ENCODE measurements at places on chromosomes 7 and 10.
A peak's percentile ranks its signal among the peaks of the same experiment; 100 is the strongest.

DNA sequence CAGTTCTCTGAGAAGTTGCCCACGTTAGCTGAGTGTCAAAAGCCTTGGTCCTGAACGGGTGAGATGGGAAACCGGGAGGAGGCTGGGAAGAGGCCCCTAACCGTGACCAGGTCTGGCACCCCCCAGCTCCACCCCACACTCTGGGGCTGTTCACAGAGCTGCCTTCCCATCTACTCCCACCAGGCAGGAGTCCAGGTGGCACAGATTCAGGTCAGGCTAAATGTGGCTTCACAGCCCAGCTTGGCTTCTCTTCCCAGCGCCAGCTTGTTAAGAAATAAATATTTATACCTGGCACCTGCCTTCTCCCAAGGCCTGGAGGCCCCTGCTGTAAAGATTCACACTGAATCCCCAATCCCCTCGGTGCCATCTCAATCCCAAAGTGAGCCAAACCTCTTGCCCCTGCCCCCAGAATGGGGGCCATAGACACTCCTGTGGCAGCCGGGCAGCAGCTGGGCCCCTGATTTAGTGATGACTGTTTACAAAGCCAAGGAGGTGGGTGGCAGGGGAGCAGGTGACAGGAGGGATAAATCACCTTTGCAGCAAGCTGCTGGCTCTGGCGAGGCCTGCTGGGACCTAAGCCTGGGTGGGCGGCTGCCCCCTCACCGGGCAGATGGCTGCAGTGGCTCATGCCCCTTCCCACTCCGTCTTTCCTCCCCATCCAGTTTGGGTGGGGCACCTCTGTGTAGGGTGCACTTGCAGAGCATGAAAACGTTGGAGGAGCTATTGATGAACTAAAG is 72.5 kb downstream of the GOLGA7B start:
- DNase-seq: no peak

GRCh38 chr10:119655566-119656001 is 4.4 kb downstream of the BAG3 start:
- DNase-seq: peak; percentile 21

DNA sequence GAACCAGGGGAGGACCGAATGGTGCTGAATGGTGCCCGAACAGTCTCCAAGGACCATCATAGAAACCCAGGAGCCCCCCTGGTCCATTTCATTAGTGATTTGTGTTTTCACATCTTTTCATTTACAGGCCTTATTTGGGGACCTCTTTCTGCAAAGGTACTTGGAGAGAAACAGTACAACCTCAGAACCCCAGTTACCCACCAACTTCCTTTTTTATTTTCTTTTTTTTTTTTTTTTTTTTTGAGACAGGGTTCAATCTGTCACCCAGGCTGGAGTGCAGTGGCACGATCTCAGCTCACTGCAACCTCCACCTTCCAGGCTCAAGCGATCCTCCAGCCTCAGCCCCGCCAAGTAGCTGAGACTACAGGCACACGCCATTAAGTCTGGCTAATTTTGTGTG is 13.0 kb upstream of the ELN start:
- DNase-seq: no peak

GRCh38 chr10:80662429-80663261 is 124.9 kb downstream of the SH2D4B start:
- peak; percentile 85 for DNase-seq

- no peak for DNase-seq
These were observed 1.2 kb downstream of the PLEKHA1 start for GRCh38 chr10:122375679-122376160.

DNA sequence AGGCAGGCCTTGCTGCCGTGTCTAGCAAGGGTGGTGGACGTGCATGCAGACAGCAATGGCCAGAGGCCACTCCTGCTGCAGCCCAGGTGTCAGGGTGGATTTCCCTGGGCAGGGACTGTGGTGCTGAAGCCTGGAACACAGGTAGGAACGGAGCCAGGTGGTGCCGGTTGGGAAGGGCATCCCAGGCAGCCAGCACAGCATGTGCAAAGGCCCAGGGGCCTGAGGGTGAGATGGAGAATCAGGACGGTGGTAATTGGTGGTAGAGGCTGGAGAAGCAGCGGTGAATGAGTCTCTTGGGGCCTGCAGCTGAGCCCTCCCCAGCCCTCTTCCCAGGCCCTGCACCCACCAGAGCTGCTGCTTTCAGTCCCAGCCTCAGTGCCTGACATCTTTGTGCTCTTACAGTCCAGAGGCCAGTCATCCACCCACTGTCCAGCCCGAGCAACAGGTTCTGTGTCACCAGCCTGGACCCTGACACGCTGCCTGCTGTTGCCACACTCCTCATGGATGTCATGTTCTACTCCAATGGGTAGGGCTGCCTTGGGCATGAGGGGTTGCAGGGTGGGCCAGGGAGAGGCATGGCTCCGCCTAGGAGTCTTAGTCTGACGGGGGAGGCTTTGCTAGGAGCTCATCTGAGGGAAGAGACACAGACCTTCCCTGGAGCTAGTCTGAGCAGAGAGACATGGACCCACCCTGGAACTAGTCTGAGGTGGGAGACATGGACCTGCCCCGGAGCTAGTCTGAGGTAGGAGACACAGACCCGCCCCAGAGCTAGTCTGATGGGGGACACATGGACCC is 54.3 kb downstream of the CASTOR2 start:
- DNase-seq: no peak

DNA sequence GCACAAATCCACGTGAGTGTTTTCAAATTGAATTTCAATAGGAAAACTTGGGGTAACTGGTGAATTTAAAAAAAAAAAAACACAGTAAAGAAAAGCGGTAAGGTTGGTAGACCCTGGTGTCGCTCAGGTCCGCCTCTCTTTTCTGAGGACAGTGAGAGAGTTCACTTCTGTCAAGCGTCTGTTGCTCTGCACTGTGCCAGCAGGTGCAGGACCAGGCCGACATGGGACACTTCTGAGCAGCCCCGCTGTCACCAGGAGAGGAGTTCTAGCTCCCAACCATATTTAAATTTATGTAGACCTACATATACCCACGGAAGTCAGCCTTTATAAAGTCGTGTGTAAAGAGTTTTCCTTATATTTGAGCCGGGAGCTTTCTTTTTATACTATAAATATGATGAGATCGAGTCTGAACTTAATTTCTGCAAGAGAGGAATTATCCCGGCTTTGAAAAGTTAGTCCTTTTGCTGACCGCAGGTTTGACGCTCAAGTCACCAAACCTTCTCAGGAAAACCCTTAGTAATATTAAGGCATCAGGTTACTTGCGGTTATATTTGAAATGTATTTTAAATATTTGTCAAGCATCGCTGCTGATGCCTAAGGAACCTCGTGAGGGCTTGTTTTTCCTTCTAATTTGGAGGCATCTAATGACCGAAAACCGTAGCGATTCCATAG is 531 bp downstream of the IKZF1 start:
- DNase-seq: peak; percentile 44

DNA sequence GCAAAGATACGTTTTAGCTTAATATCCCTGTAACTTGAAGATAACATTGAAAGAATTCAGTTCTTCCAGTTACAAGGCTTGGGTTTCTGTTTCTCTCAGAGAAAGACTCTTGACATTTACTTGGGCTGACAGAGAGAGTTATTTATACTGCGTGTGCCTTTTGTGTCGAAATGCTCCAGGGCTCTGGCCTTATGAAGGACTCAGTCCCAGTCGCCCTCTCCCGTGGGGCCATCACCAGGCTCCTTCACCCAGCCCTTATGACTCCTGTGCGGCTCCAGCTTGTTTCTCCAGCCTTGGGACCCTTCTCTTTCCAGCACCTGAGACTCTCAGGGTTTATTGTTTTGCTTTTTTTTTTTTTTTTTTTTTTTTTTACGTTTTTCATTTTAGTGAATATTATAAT is 242.3 kb upstream of the DKK1 start:
- no peak for DNase-seq

GRCh38 chr10:99421233-99421739 is 9.1 kb downstream of the GOT1 start:
- DNase-seq: no peak

GRCh38 chr10:110789604-110790433 is 81.9 kb upstream of the PDCD4 start:
- DNase-seq: no peak

GRCh38 chr7:78751253-78751652 is 702.2 kb downstream of the MAGI2 start:
- DNase-seq: no peak

DNA sequence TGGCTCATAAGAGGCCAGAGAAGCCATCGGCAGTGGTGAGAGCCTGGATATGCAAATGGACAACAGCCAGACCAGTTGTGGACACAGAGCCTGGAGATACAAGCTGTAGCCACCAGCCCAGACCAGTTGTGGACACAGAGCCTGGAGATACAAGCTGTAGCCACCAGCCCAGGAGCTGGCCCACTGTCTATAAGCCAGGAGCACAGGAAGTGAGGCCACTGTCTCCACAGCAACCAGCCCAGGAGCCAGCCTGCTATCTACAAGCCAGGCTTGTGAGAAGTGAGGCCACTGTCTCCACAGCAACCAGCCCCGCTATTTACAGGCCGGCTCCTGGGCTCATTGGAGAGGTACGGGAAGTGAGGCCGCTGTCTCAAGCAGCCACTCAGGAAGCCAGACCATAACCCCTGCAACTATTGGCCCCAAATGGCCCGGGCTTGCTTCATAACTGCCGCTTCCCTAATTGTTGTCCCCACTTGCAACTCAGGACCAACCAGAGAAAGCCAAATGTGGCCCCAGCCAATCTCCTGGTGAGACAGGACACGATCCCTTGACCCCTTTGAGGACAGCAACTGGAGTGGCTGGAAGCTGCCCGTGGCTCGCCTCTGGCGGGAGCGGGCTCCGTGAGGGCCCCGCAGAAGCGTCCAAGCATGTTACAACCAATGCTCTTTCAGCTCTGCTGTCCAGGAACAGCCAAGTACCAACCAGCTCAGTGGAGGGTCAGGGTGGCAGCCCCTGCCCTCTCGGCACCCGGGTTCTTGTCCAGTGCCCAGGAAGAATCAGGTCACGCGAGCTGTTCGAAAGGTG is 44.1 kb upstream of the CNPY1 start:
- DNase-seq: peak; percentile 54

- no peak for DNase-seq
These were observed 491.9 kb downstream of the PARD3 start for GRCh38 chr10:34323192-34323591.

- peak; percentile 5 for DNase-seq
These were observed 30.1 kb upstream of the CDHR3 start for GRCh38 chr7:105932835-105933477.

DNA sequence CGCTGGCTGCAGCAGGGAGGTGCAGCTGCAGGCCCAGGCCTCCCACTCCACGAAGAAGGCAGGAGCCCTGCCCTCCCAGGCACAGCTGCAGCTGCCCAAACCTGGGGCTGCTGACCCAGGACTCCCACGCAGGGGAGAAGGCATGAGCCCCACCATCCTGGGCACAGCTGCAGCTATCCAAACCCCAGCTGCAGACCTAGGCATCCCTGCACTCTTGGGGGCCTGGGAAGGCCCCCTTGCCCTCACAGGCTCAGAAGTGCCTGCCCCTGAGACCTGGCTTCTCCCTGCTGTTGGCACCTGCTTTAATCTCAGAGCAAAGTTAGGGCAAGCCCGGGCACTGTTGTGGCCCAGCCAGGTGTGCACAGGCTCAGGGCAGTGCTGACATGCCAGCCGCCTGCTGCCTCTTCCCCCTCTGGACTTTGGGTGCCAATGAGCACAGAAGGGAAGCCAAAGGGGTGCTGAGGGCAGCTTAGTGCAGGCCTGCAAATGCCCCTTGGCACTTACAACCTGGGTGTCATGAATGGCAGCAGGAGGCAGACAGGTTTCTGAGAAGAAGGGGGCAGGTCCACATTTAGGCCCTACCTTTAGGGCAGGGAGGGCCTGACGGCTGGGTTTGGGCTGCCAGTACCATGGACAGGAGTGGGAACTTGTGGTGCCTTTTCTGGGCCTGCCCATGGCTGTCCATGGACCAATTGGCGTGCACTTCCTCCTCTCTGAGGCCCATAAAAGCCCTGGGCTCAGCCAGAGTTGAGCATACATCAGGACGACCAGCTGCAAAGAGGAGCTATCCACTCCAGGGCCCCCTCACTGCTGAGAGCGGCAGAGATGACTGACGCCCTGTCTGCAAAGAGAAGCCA is 31.1 kb downstream of the CRTAC1 start:
- DNase-seq: no peak

- DNase-seq: no peak
These were observed 510.1 kb upstream of the AUTS2 start for GRCh38 chr7:69088185-69088584.

DNA sequence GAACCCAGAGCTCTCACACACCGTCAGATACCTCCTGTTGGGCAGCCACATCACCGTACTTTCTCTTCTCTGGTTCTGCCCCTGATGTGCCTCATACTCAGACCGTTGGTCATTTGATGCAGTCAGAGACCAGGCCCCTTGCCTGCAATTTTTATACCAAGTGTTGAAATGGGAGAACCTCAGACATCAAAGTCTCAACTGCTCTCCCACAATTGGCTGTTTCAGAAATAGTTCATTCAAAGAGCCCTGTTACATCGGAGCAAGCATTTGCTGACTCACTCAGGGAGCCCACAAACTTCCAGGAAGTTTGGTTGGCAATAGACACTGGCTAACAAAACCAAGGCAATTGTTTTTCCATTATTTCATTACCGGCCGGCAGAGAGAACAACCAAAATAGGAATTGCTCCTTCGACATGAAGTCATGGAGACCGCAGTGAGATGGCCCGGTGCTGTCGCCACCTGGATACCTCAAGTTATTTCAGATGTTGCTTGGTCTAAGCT is 33.5 kb upstream of the ADAM12 start:
- DNase-seq: no peak

DNA sequence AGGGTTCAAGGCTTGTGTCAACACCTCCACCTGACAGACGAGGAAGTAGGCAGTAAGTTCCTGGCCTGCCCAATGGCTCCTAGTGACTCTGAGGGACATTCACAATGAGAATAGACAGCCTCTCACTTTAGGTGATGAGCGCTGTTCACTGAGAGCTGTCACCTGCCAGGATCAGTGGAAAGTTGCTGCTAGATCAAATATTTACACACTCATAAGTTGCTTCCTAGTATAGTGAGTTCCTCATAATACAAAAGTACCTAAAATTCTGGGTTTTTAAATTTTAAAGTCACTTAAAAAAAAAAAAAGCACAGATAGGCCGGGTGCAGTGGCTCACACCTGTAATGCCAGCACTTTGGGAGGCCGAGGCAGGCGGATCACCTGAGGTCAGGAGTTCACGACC is 320.8 kb downstream of the PRPF18 start:
- no peak for DNase-seq

GRCh38 chr7:137539111-137539715 is 195.7 kb upstream of the PTN start:
- DNase-seq: no peak

DNA sequence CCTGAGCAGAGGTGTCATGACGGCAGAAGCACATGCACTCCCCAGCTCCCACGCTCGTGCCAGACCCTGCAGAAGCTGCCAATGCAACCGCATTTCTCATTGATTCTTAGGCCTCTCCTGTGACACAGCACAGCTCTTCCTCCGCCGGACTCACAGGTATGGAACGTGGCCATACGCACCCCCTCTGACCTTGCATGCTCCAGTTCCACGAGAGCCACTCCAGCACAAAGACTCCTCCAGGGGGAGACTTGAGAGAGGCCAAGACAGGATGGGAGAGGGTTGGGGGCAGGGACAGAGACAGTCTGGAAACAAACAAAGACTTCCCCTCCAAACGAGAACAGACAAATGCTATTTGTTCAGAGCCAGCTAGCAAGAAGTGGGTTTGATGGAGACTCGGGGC is 124.3 kb upstream of the PPP2R2D start:
- DNase-seq: no peak

- DNase-seq: no peak
These were observed 32.0 kb downstream of the JAKMIP3 start for GRCh38 chr10:132097609-132098377.

All from suppressor macrophage treated with lipopolysaccharide for 4 hours (primary cell).